Right ventricle myocardium superior (tissue), 1 donor: ENCODE measurements at places on chromosomes 3 and 15. TPM values are rescaled to one million over a fixed set of nuclear protein-coding genes. Genes with fewer than 3 reads are reported as not detected.

- no peak for DNase-seq
Observed at GRCh38 chr3:192935441-192935840, 17.8 kb upstream of the MB21D2 start.

GRCh38 chr3:61547625-61548024 lies 13.7 kb upstream of the PTPRG start:
- DNase-seq = no peak

- DNase-seq = no peak
Observed at GRCh38 chr15:31098491-31098917, 3.0 kb downstream of the TRPM1 start.

DNA sequence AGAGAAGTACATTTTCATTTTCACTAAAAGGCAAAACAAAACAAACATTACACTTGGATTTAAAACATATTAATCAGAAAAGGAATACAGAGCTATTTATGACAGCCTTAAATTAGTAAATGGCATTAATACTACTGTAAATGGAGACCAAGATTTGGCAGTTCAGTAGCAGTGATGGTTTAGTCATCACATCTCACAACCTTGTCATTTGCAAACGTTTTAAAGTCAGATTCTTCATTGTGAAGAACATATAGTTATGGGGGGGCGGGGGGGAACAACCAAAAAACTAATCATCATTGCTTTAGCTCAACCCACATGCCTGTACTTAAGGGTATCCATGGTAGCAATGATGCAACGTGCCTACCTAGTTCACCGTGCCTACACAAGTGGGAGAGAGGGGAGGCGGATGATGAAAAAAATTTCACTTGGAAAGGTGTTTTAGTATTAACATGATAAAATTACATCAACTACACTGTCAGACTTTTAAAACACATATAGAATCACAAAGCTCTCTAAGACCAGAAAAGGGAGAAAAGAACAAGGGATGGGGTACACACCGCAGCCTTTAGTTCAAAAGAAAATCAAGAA lies 40.1 kb downstream of the DLG1 start:
- DNase-seq = no peak

PRR20G gene
- not detected for total RNA-seq
